ENCODE measurements at places on chromosomes 2 and 18. TPM values are rescaled to one million over a fixed set of nuclear protein-coding genes. Genes with fewer than 3 reads are reported as not detected.

- DNase-seq, result no peak
These were observed 59.6 kb upstream of the ACKR3 start for GRCh38 chr2:236510034-236510433.

DNA sequence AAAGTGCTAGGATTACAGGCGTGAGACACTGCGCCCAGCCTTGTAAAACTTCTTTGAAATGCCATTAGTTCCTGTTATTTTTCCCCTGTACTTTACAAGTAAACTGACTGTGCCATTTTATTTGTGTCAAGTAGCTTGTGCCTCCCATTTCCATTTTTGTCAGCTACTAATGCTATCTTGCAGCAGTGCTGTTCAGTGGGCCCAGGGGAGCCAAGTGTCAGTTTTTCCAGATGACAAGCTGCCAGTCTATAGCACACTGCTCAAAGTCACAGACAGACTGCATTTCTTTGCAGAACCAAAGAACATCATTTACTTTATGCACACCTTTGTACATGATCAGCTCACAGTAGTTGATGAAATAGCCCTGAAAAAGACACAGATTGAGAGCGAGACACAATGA, 901.3 kb upstream of the CDH2 start:
- DNase-seq, result no peak

GRCh38 chr2:30231996-30232800, 864 bp downstream of the LBH start:
- DNase-seq, result no peak

Gene VAMP5
- total RNA-seq, result 25.7 TPM

Gene CAVIN2
- total RNA-seq, result not detected

DNA sequence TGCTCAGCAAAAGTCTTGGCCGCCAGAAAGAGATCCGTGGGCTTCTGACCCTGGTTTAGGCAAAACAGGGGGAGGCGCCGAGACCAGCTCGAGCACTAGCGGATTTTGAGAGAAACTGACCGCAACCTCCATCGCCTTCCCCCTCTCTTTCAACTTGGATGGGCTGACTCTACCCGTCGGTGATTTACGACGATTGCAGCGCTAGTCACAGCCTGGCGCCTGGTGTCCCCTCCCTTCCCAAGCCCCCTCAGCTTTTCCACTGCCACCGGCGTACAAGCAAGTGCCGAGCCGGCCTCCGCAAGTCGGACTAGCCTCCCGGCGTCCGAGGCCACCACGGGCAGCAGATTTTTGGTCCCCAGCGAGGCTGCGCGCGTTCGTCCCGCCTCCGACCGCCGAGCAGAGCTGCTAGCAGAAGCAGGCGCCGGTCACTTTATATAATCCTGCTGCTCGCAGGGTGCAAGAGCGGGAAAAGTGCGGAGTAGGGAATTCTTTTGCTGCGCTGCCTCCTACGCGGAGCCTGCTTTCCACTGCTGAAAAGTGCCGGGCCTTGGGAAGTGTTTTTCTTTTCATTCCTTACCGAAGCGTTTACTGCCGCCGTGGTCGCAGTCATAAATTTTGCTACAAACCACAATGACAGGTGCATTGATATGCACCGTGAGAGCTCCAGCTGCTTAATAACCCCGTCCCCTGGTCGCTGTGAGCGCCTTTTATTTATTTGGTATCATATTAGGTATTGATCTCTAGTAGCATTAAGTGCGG, 7.7 kb downstream of the HOXD3 start:
- DNase-seq, result no peak

DNA sequence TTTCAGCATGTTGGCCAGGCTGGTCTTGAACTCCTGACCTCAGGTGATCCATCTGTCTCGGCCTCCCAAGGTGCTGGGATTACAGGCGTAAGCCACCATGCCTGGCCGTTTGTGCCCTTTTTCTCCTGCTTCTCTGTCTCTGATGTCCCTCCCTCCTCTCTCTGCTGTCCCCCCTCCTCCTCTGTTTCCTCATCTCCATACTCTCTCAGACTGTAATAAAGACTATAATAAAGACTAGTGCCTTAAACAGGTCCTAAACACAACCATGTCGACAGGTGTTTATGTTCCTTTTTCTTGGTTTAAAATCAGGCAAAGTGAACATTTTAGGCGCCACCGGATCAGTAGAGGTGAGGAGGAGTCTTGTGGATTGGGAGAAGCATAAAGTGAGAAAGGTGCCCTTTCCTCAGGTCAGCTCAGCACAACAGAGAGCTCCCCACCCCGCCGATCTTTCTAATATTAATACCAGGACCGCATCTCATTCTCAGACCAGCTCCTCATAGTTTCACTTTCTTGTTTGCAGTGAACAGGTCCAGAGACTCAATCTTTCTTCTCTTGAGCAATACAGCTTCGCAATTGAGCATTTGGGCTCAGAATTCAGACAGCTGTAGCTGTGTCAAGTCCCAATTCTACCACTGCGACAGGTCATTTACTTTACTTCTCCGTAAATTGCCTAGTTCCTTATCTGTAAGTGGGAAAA, 23.7 kb downstream of the TIMM21 start:
- peak; percentile 27 for DNase-seq

GRCh38 chr2:191618046-191618780, 59.7 kb upstream of the NABP1 start:
- no peak for DNase-seq

DNA sequence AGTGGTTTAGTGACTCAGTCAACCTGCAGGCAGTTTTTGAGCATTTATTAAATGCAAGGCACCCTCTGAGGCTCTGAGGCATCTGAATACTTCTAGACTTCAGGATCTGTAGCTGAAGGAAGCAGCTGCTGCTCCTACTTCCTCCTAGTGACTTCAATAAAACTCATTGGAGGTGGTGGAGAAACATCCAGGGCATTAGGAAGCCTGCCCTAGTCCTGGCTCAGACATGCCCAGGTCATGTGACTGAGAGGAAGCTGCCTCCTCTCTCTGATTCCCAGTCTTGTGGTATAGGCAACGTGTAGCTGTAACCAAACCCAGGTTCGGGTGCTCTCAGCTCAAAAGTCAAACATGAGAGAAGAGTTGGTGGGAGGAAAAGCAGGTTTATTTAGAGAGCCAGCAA, 287.2 kb upstream of the GYPC start:
- no peak for DNase-seq

GRCh38 chr2:180677200-180677599, 303.2 kb upstream of the UBE2E3 start:
- DNase-seq, result no peak

DNA sequence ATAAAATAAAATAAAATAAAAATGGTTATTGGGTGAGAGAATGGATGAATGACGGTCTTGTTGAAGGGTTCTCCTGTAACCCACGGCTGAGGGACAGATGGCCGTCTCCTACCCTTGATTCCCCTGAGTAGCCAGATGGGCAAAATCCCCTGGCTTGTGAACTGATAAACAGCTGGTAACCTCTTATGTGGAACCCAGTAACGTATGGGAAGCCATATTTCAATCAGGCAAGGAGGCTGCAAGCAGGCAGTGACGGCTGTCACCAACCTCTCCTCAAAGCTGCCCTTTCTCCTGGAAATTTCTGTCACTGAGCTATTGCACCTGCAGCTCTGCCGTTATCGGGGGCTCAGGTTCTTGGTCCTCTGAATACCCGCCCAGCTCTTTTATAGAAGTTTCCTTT, 165.3 kb upstream of the SMAD2 start:
- no peak for DNase-seq

Gene CRYGD
- not detected for total RNA-seq

Data from RPMI7951 (cell line).